ENCODE measurements at places on chromosomes 7 and 10.

GRCh38 chr10:12333380-12334185 is 15.8 kb upstream of the CAMK1D start:
- DNase-seq = peak; percentile 64

DNA sequence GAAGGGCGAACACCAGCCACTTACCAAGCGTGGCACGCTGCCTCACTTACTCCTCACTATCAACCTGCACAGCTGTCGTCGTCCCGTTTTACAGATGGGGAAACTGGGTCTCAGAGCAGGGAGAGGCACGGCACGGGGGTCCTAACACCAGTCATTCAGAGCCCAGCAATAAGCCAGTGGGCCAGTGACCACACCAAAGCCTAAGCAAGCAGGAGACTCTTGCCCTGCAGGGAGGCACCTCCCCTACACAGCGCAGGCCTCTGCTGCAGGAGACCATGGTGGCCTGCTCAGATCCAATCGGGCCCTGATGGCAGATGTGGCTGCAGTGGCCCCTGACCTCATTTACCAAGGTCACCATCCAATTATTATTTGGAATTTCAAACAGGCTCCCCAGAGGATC is 4.8 kb downstream of the SLIT1 start:
- no peak for DNase-seq

- no peak for DNase-seq
Measured at GRCh38 chr7:2474813-2475677, 1.2 kb downstream of the GRIFIN start.

DNA sequence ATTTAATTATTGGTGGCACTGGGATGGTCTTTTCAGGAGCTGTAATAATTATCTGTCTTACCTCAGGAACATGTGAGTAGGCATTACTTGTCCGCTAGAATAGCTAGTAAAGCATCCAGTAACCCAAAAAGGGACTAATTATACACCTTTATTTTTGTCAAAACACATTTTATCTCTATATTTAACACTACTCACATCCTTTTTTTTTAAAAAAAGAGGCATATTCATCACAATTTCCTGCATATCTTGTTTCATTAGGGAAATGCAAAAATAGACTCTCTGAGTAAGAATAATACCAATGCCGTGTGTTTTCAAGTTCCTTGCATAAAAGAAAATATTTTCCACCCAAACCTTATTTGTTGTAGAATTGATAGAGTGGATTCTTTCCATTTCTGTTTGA is 99.5 kb downstream of the VTI1A start:
- DNase-seq = no peak

- no peak for DNase-seq
Measured at GRCh38 chr7:49125246-49125645, 200.9 kb downstream of the CDC14C start.

GRCh38 chr7:148332191-148333186 is 258.1 kb upstream of the C7orf33 start:
- DNase-seq = no peak

- peak; percentile 75 for DNase-seq
Measured at GRCh38 chr7:90119178-90119971, 34.9 kb upstream of the STEAP1 start.

- no peak for DNase-seq
Measured at GRCh38 chr10:79241629-79241989, 105.7 kb upstream of the PPIF start.

DNA sequence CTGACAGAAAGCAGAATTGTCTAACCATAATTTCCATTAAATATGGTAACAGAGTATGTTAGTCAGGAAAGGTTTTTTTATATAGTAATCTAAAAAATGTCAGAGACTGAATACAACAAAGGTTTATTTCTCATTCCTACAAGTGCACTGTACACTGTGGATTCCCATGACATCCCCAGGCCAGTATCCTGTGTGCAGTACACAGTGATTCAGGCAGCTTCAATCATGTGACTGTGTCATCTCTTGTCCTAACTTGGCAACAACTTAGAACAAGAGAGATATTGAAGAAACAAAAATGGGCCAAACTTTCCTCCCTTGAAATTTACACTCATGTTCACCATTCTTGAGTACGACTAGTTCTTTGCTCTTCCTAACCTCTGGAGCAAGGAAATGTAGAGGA is 189.8 kb upstream of the SEMA3A start:
- DNase-seq = no peak

- DNase-seq = no peak
Measured at GRCh38 chr7:39429421-39429820, 136.8 kb upstream of the YAE1 start.

- DNase-seq = no peak
Measured at GRCh38 chr10:132996603-132997343, 54.4 kb upstream of the CFAP46 start.

GRCh38 chr10:6019010-6019782 is 41.9 kb upstream of the IL15RA start:
- no peak for DNase-seq

GRCh38 chr10:86057708-86058107 is 308.9 kb downstream of the GRID1 start:
- DNase-seq = no peak

DNA sequence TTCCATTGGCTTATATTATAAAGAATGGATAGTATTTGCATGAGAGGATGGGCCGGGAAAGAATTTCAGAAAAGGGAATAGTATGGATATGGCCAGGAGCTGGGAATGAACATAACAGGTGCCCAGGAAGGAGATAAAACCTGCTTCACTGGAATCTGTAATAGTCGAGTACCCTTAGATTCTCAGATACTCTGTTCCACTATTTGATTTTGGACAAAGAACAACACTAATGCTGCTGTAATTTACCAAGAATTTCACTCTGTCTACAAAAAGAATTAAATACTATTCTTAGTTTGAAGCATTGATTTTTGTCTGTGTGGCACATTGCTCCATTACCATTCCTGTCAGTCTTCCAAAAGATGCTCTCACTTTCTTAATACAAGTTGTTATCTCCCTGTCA is 718.2 kb upstream of the LRRN3 start:
- no peak for DNase-seq

- DNase-seq = no peak
Measured at GRCh38 chr10:70158113-70158512, 11.6 kb upstream of the TYSND1 start.

DNA sequence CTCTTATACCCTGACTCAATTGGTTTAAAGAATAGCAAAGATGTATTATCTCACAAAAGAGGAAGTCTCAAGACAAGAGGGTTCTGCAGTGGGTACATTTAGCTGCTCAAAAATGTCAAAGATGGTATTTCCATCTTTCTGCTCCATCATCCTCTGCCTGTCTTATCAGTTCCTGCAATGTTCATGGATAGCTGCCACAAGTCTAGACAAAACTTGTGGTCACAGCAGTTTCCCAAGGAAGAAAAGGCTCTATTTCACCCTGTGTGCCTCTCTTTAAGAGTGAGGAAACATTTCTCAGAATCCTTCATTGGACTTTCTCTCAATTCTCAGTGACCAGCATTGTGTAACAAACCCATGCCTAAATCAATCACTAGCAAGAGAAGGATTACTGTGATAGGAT is 634.2 kb upstream of the AUTS2 start:
- DNase-seq = no peak

DNA sequence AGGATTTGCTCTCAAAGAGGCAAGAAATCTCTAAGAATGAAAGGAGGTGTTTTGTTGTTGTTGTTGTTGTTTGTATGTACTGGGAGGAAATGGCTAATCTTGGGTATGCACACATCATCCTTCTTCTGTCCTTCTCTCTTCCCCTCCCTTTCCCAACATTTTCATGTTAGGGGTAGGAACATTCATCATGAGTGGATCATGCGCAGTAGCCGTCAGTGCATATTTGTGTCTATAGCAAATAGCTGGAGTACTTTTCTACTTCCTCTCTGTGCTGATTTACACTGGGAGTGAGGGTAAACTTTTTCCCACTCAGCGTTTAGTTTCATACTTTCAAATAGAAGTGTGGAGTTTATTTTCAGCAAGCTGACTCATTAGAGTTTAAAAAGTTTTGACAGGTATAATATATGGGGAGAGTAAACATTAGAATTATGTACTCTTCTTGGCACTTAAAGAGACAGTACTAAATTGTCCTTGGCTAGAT is 80.5 kb upstream of the PRKG1 start:
- DNase-seq = peak; percentile 45

DNA sequence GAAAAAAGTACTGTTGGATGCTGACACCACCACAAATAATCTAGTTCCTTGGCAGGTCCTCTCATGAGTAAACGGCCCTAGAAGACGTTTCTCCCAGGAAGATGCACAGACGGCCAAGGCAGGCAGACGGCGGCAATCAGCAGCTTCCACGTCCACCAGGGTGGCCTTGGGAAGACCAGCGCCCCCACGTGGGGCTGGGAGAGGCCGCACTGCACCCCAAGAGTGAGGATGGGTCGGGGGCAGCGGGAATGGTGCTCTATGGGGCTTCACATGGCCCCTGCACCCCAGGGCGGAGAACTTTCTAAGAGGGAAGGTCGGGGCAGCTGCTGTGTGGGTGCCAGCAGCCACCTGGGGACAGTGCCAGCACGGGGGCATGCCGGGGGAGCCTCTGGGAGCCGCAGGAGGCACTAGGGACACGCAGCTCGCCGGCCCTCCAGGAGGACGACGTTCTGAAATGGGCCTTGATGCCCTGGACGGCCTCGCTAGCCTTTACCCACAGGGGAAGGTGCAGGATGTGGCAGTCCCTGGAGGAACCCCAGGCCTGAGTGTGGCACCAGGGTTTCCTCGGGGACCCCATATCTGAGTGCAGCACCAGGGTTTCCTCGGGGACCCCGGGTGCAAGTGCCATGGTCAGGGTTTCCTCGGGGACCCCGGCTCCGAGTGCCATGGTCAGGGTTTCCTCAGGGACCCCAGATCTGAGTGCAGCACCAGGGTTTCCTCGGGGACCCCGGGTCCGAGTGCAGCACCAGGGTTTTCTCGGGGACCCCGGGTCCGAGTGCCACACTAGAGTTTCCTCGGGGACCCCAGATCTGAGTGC is 539.9 kb downstream of the DNAJB6 start:
- DNase-seq = no peak

DNA sequence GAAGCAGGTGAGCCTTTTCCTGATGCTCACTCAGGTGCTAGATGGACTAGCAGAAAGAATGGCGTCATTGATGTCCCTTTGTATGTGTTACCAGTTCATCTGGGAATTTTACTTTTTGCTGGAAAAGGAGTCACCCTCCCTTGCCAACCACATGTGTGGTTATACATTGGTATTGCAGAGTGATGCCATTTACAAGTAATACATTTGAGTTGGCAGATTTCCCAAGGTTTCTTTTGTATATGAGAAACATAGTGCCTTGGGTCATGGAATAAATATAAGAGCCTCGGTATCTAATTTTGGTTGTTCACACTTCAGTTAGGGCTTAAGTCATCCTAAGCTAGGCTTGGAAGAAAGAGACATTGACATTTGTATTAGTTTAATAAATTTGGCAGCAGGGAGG is 10.4 kb upstream of the ATXN7L1 start:
- no peak for DNase-seq

DNA sequence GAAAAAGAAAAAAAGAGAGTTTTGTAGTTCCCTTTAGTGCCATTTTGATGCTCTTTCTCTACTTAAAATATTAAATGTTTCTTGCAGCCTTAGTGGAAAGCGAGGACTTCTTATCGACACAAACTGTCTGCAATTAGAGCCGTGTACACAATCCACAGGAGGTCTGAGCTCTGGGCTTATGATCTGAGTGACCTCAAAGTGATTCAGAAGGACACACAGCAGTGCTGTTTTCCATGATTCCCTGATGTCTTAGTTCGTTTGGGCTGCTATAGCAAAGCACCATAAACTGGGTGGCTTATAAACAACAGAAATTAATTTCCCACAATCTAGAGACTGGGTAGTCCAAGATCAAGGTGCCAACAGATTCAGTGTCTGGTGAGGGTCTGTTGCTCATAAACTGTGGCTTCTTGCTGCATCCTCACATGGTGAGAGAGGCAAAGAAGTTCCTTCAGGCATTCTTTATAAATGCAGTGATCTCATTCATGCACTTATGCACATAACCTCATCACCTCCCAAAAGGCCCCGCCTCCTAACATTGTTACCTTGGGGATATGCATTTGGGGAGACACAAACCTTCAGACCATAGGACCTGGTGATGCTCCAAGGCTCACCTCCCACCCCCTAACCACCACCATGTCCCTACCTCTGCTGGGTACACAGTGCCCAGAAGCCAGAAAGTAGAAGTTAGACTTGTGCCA is 204.5 kb upstream of the GHITM start:
- no peak for DNase-seq

DNA sequence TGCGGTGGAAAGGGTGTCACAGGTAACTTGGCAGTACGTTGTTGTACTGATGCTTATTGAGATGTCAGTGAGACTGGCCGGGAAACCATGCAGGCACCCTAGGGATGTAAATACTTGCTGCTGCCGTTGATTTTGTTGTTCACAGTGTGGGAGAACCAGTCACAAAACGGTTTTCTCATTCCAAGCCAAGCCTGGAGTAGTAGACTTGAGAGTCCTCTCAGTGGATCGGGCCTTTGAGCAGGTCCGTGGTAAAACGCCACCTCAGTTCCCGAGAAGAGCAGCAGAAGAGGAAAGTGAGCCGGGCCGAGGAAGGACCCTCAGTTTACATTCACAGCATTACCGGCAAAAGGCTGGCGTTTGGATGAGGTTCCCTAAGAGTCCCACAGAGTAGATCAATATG is 1.1 kb downstream of the JAKMIP3 start:
- no peak for DNase-seq

DNA sequence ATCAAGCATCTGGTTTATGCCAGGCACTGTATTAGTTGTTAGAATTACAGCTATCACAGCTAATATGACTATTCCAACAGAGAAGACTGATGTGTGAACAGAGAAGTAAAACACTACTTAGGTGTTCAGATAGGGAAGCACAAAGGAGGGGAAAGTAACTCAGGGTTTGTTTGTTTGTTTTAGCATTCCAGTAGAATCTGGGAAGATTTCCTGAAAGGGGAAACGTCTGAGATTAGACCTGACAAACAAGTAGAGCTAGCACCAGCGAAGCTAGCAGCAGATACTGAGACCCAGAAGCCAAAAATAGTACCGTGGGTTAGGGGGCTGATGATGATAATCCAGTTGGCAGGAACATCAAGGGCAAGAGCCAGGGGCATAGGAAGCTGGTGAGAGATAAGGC is 28.8 kb upstream of the KLHL7 start:
- DNase-seq = no peak

- no peak for DNase-seq
Measured at GRCh38 chr10:114012650-114013049, 31.0 kb upstream of the ADRB1 start.

DNA sequence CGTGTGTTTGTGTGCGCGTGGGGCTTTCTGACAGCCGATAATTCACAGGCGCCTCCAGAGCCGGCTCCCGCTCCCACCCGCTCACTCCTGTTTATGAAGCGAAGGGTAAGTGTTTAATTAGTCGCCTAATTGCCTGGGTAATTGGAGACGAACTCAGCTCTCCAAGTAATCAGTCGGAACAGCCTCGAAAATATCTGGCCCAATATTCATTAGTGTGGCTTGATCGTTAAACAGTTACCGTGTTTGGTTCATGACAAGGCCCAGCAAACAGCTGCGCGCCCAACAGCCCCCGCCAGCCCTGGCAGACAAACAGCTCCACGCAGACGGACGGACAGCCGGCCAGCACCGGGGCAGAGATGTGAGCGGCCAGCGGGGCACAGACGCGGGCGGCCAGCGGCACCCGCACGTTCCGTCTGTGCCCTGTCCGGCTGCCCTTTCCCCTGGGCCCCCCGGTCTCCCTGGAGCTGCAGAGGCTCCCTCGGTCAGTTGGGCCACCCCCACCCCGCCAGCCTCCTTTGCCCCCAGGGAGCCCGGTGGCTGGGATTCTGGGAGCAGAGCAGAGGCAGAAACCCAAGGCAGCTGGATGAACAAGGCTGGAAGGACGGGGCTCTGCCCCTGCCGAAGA is 98.2 kb downstream of the UNCX start:
- DNase-seq = no peak

GRCh38 chr10:45278860-45279498 is 36.4 kb downstream of the OR13A1 start:
- no peak for DNase-seq

GRCh38 chr7:78326189-78326588 is 527.6 kb downstream of the PHTF2 start:
- DNase-seq = no peak
